ENCODE measurements at places on chromosomes 6 and 20.

DNA sequence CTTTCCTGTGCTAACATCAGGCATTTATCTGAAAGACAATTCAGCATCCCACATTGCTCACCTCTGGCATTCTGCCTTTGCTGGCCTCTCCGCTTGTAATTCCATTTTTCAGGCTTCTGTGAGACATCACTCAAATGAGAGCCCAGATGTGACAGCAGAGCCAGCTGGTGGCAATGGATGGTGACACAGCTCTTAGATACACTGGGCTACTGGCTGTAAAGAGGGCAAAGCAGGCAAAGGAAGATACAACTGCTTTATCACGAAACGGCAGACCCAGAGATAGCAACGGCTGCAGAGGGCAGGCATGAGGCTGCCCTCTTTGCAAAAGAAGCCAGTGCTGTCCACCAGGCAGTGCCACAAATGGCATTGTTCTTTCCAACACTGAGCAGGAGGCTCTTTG, 329.8 kb downstream of the KIF16B start:
- DNase-seq, result no peak

GRCh38 chr20:4412216-4412615, 309.5 kb upstream of the PRND start:
- no peak for DNase-seq

- no peak for DNase-seq
These were observed 104.5 kb upstream of the ADGRF1 start for GRCh38 chr6:47146431-47147174.

DNA sequence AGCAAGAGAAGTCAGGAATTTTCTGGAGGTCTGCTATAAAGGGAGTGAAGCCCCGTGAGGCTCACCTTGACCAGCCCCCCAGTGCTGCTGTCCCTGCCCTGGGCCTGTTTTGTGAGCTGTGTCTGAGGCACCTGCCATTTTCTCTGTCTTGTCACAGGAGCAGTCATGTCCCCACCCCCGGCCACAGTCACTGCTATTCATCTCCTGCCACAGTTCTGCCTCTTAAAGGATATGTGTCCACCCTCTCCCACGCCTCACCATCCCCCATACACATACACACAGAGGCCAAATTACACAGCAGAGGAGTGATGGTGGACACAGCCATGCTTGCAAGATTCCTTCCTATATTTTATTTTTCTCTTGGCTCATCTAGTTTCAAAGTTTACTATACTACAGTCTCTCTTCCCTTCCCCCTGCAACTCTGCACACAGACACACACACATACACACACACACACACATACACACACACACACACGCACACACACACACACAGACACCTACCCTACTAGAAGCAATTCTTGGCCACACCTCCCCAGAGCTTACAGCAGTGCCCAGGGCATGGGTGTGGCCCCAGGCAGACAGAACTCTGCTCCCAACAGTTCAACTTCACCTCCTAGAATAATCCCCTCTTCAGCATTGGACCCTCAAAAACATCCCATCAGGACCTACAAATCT, 68.7 kb upstream of the TAB2 start:
- no peak for DNase-seq

- DNase-seq, result no peak
These were observed 66.0 kb upstream of the UTRN start for GRCh38 chr6:144219056-144219685.

DNA sequence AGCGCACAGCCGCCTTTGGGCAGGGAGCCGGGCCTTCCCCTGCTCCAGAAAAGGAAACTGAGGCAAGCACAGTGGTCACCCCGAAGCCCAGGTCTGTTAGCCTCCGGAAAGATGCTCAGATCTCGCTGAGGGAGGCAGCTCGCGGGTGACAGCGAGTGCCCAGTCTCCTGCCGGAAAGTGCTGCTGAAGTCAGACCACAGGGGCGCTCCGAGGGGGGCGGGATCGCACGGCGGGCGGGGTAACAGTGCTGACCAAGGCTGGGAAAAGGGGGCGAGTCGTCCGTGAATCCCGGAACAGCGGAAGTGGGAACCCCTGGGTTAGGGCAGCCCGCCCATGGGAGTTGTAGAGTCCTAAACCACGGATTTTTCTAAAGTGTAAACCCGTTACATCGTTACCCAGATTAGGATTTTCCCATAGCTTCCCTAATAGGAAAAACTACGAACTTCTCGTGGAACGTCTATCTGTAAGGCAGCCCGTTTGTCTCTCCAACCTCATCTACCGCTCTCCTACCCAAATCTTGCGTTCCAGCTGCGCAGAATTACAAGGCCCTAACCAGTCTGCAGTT, 504 bp downstream of the VPS16 start:
- peak; percentile 38 for DNase-seq
